ENCODE measurements at places on chromosomes 16 and 17.

GRCh38 chr17:67082107-67082506 lies 37.8 kb downstream of the CACNG1 start:
- no peak for DNase-seq

GRCh38 chr16:76976756-76977155 lies 214.2 kb upstream of the MON1B start:
- no peak for DNase-seq

- DNase-seq: no peak
These were observed 106.8 kb upstream of the NOG start for GRCh38 chr17:56486732-56487131.

DNA sequence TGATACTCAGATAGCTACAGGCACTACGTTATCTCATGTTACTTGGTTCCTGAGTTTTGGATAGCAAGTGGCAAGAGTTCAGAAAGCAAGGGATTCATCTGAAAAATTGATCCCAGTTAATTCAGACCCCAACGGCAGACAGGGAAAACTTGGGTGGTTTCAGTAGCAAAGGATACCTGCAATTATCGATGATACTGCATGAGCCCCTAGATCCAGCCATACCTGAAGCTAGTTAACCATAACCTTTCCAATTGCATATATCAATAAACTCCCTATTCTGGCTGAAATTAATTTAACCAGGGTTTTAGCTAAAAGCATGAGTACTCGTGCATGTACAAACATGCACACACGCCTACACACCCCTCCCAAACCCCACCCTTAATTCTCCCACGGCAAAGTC lies 4.3 kb downstream of the KNOP1 start:
- DNase-seq: no peak

- DNase-seq: no peak
These were observed 2.4 kb upstream of the PERCC1 start for GRCh38 chr16:1428511-1428910.

GRCh38 chr17:77454242-77455095 lies 313.7 kb downstream of the SEC14L1 start:
- no peak for DNase-seq

DNA sequence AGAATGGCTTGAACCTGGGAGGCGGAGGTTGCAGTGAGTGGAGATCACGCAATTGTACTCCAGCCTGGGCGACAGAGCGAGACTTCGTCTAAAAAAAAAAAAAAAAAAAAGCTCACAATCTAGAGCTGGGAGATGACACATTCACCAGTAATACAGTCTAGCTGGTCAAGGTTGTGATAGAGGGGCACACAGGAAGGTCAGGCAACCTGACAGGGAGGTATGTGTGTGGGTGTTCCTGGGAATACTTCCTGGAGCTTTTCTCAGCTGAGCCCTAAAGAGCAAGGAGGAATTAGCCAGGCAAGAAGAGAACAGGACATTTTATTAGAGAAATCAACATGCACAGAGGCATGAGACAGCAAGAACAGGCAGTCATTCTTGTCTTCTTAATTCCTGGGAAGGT lies 216.7 kb downstream of the SHISA9 start:
- DNase-seq: no peak

GRCh38 chr17:47197821-47198220 lies 8.7 kb upstream of the CDC27 start:
- DNase-seq: no peak

DNA sequence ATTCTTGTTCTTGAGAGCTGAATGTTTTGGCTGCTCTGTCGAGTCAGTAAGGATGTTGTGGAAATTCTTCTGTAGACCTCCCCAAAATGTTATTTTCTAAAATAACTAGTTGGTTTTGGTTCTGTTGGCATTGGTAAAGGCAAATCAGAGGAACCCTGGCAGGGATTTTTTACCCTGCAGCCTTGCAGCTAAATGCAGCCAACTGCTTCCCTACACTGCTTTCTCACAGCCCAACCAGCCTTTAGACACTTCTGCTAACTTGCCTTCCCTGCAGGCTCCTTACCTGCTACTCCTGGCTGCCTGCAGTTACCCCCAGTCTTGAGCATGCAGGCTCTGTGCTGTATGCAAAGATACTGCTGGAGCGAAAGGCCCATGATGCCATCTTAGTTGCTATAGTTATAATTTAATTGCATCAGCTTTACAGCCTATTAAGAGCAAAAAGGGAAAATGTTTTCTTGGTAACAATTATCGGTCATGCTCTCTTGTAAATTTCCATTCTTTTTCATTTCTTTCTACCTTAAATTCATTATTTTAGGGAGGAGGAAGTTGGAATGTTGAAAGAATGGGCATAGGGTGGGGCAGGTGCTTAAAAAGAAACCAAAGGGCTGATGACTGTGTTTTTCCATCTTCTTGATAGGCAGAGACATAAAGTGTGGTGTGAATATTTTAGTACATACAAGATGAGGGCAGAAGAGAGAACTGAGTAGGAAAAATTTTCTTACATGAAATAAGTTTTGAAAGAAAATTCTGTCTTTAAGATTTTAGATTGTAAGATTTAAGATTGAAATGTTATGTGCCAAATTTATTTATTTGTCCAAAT lies 20.0 kb downstream of the NUP93 start:
- DNase-seq: no peak

GRCh38 chr17:27651411-27652345 lies 20.7 kb downstream of the LGALS9 start:
- peak; percentile 30 for DNase-seq

GRCh38 chr17:78973792-78974520 lies 5.8 kb downstream of the LGALS3BP start:
- DNase-seq: no peak

DNA sequence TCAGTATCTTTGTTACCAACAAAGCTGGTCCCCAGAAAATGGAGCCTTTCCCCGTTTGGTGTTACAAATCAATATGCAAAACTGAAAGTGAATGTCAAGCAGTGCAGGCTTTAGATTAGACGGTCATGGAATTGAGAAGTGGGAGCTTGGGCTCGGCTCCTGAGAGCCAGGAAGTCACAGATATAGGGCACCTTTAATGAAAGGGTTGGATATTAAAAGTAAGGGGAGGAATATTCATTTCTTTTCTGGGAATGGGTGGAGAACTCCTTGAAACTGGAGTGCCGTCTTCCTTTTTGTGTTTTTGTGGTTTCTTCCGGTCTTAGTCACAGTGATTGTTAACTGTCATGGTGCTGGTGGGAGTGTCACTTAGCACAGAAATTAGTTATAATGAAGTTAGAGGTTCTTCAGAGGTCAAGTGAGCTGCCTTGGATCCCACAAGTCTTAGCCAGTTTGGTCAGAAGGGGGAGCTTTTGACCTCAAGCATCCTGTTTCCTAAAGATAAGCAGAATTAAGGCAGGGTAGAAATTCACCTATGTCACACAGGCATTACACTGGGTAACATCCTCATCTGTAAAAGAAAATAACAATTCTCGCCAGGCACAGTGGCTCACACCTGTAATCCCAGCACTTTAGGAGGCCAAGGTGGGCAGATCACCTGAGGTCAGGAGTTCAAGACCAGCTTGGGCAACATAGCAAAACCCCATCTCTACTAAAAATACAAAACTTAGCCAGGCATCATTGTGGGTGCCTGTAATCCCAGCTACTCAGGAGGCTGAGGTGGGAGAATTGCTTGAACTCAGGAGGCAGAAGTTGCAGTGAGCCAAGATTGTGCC lies 9.6 kb upstream of the EIF1 start:
- no peak for DNase-seq
